Activated CD4-positive, alpha-beta T cell treated with anti-CD3 and anti-CD28 coated beads, Interleukin-2, amount 50 U/mL, for 4 hours (primary cell): ENCODE measurements at places on chromosomes 7 and 10.
A peak's percentile ranks its signal among the peaks of the same experiment; 100 is the strongest.

- DNase-seq: no peak
Measured at GRCh38 chr7:66747385-66747784, 6.9 kb downstream of the RABGEF1 start.

DNA sequence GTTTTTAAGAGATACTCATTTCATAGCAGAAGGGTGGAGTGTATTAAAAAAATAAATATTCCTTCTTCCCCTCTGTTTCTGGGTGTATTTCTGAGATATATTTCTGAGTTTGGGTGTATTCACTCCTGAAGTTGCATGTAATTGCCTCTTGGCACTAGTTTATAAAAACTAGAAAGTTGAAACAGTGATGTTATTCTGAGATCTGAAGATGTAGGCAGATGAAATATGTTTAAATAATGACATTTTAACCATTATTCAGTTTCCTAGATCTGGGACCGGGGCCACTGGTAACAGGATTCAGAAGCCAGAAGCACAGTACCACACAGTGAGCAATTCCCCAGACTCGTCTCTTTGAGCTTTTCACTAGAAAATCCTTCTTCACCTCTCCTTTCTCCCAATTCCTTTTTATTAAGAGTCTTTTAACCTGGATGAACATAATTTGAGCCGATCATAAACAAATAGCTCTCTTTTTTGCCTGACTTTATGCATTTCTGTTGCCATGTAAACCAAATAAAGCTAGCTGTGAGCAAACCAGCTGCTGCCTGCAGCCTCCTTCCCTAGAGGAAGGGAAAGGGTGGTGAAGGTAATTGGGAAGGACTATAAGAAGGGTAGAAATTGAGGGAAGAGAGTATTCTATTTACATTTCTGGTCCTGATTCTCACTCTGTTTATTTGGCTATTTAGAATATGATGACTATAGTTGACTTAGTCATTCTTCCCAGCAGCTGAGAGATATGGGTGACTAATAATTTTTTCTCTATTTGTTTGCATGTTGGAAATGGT, 101.8 kb upstream of the STRIP2 start:
- DNase-seq: no peak

- DNase-seq: no peak
Measured at GRCh38 chr7:16615228-16615627, 30.3 kb downstream of the ANKMY2 start.

DNA sequence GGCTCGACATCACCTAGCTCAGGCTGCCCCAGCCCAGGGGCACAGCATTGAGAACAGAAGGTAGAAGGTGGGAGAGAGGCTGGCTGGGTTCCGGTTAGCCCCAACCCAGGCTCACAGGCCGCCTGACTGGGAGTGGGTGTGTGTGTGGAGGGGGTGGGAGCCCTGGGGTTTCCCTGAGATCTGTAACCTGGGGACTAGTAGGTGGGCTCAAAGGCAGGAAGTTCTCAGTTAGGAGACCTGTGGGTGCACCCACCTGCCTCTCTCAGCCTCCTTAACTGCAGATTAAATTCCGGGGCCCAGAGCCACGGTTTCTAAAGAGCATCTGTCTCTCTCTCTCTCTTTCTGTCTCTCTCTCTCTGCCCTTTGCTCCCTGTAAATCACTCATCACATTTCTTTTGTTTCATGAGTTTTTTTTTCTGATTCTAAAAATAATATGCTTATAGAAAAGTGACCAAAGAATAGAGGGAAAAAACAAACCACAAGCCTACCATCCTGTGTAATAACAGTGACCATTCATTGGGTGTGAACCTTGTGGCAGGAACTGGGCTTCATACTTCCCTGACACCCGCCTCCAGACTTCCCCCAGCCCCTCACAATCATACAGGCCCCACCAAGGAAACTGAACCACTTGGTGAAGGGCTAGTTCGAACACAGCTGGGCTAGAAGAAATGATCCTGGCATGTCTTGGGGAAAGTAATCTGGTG, 83.4 kb upstream of the SMNDC1 start:
- peak; percentile 71 for DNase-seq

DNA sequence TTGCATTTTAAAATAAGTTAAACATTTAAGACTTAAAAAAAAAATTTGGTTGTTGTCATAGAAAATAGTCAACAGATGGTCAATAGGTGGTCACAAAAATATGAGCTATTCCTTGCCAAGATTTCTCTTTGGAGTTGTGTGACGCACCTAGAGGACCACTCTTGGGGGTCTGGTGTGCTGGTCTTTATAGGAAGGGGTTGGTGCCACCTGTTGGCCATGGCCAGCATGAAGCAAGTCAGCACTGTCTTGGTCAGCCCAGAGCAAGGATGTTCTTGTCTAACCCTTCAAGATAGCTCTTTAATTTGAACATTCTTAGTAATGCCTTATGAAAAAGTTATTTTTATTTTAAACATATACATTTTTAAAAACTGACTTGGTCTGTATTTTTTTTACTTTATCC, 267.9 kb upstream of the CNTNAP2 start:
- DNase-seq: no peak
